Lung (tissue), 17 donors: ENCODE measurements at places on chromosomes 2 and 18.

DNA sequence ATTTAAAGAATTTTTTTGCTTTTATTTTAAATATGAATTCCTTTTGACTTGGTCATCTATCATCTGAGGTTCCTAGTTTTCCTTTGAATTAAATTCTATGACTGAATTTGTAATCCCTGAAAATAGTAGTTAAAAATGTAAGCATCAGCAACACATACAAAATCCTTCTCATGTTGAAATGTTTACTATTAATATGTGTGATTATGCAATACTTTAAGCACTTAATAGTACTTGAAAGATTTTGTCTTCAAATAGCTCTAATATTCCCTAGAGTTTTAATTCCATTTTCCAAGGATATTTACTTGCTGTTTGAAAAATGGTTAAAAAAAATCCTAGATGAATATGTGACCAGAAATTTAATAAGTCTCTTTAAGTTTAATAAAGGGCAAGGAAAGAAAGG lies 26.6 kb upstream of the SPATS2L start:
- no peaks in the 10 kb centered on the region for H3K27me3 ChIP-seq
- peak; percentile 51 for DNase-seq
- H3K4me1 ChIP-seq = no peaks in the 10 kb centered on the region
- H3K36me3 ChIP-seq = no peaks in the 10 kb centered on the region
- no peak overlapping the region for H3K27ac ChIP-seq
- no peak overlapping the region for H3K4me3 ChIP-seq

DNA sequence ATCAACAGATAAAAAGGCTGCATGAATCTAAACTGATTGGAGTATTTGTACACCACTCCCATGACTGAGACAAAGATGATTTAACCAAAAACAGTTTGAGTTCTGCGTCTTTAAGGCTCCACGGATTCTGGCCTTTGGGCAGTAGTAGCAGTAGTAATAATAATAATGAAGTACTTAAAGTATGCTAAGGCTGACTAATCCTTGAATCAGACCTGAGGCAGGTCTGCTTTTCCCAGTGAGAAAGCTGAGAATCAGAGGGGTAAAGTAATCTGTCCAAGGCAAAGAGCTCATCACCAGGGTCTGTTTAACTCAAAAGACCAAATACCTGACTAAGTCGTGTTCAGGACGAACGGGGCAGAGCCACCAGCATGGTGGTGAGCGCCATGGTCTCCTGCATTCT lies 61.4 kb downstream of the ID2 start:
- H3K36me3 ChIP-seq = peaks cover 31% of the 10 kb centered on the region
- no peaks in the 10 kb centered on the region for H3K4me1 ChIP-seq
- no peaks in the 10 kb centered on the region for H3K27me3 ChIP-seq
- H3K4me3 ChIP-seq = no peak overlapping the region
- DNase-seq = no peak

GRCh38 chr2:98441706-98442450 lies 2.8 kb upstream of the INPP4A start:
- peaks cover 11% of the 10 kb centered on the region for H3K4me1 ChIP-seq
- no peak overlapping the region for H3K27ac ChIP-seq
- no peak for DNase-seq
- H3K4me3 ChIP-seq = no peak overlapping the region
- no peaks in the 10 kb centered on the region for H3K36me3 ChIP-seq
- H3K27me3 ChIP-seq = no peaks in the 10 kb centered on the region

GRCh38 chr2:217622205-217623060 lies 380.4 kb downstream of the TNS1 start:
- H3K36me3 ChIP-seq = no peaks in the 10 kb centered on the region
- peak; percentile 97 for DNase-seq
- peaks cover 60% of the 10 kb centered on the region for H3K4me1 ChIP-seq
- H3K27me3 ChIP-seq = no peaks in the 10 kb centered on the region

- no peak overlapping the region for H3K27ac ChIP-seq
- H3K4me1 ChIP-seq = no peaks in the 10 kb centered on the region
- H3K4me3 ChIP-seq = no peak overlapping the region
- no peak for DNase-seq
- no peaks in the 10 kb centered on the region for H3K27me3 ChIP-seq
Measured at GRCh38 chr18:78939734-78940494, 39.7 kb upstream of the SALL3 start.

- no peaks in the 10 kb centered on the region for H3K27me3 ChIP-seq
- DNase-seq = peak; percentile 52
- H3K4me3 ChIP-seq = no peak overlapping the region
- H3K4me1 ChIP-seq = peaks cover 12% of the 10 kb centered on the region
Measured at GRCh38 chr18:58784601-58785137, 80.0 kb upstream of the ZNF532 start.

DNA sequence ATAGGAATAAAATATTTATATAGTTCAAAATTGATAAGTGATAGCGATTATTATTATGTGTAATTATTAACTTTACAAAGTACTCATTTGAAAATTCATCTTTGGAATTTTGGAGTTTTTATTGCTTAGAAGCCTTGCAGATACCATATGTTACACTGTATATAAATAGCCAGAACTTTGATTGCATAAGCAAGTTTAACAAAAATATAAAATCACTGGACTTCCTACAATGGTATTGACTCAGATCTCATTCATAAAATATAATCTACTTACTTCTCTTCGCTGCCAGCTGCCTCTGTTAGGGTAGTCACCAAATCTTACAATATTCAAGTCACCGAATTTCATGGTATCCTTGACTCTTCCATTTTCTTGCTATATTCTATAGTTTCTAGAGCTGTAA lies 22.5 kb downstream of the KLHL14 start:
- H3K27ac ChIP-seq = no peak overlapping the region
- H3K4me1 ChIP-seq = no peaks in the 10 kb centered on the region
- DNase-seq = no peak

DNA sequence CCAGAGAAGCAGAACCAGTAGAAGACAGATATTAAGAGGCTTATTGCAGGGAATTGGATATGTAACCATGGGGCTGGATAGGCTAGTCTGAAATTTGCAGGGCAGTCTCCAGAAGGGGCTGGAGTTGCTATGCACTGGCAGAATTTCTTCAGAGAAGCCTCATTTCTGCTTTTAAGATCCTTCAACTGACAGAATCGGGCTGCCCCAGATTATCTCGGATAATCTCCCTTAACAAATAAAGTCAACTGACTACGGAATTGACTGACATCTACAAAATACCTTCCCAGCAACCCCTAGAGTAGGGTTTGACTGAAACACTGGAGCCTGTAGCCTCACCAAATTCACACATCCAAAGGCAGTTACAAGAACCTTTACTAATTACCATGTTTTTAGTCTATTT lies 136.4 kb downstream of the SOCS6 start:
- peaks cover 2% of the 10 kb centered on the region for H3K27me3 ChIP-seq
- no peak overlapping the region for H3K27ac ChIP-seq
- no peaks in the 10 kb centered on the region for H3K36me3 ChIP-seq
- peaks cover 9% of the 10 kb centered on the region for H3K4me1 ChIP-seq
- H3K4me3 ChIP-seq = no peak overlapping the region
- no peak for DNase-seq

DNA sequence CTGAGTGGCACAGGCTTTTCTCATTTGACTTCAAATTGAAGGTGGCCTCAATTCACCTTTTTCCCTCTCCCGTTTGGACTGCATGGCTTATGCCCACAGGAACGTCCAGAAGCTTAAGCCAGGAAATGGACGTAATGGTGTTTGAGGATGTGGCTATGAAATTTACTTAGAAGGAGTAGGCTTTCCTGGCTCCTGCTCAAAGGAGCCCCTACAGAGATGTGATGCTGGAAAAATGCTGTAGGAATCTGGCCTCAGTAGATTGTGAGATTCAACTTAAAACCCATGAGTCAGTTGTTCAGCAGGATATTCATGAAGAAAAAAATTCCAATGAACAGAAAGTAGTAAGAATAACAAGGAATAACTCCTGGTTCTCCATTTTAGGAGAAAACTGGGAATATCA lies 129.0 kb downstream of the ICOS start:
- no peak for DNase-seq
- H3K4me1 ChIP-seq = no peaks in the 10 kb centered on the region
- H3K27me3 ChIP-seq = no peaks in the 10 kb centered on the region
- H3K4me3 ChIP-seq = no peak overlapping the region
- no peaks in the 10 kb centered on the region for H3K36me3 ChIP-seq

DNA sequence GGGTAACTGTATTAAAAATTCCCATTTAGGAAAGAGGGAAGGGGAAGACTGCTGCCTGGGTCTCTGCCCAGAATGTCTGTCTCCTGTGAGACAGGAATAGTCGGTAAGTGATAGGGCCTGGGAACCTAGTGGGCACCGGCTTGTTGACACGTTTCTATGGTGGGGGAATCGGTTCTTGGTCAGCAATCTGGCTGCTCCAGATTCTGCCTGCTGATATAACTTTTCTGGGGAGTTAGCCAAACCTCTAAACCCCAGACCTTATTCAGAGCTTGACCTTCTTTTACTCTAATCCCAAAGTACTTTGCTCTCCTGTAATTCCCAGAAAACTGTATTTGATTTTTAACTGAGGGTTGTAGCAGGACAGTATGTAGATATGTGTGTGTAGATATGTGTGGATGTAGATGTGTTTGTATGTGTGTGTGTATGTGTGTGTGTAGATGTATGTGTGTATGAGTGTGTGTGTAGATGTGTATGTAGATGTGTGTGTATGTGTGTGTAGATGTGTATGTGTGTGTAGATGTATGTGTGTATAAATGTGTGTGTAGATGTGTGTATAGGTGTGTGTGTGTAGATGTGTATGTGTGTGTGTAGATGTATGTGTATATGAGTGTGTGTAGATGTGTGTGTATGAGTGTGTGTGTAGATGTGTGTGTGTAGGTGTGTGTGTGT lies 61.8 kb upstream of the TXNDC2 start:
- H3K4me3 ChIP-seq = no peak overlapping the region
- DNase-seq = no peak
- H3K4me1 ChIP-seq = peaks cover 8% of the 10 kb centered on the region

- no peak for DNase-seq
- no peaks in the 10 kb centered on the region for H3K27me3 ChIP-seq
- H3K27ac ChIP-seq = no peak overlapping the region
- no peaks in the 10 kb centered on the region for H3K4me1 ChIP-seq
Measured at GRCh38 chr18:75854174-75854573, 426.7 kb upstream of the SMIM21 start.

- peak overlapping the region; percentile 37 for H3K27ac ChIP-seq
- H3K27me3 ChIP-seq = no peaks in the 10 kb centered on the region
- peak; percentile 84 for DNase-seq
- no peak overlapping the region for H3K4me3 ChIP-seq
- no peaks in the 10 kb centered on the region for H3K36me3 ChIP-seq
Measured at GRCh38 chr2:120239488-120240287, 13.0 kb upstream of the RALB start.

DNA sequence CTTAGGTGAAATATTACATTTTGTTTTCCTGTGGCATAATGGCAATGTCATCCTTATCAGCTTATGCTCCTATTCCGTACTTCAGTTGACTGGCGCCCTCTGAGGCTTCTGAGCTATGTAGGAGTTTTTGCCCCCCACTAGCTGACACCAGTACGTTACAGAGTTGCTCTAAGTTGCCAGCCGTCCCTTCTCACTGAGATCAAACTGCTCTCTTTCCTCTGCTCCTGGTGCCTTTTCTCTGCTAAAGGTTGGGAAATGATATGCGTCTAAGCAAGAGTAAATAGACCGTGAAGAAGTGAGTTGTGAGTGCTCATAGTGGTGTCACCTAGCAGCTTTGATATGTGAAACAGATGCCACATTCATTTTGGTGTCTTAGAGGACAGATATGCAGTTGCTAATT lies 99.2 kb downstream of the RAPGEF4 start:
- no peak overlapping the region for H3K4me3 ChIP-seq
- DNase-seq = no peak
- no peaks in the 10 kb centered on the region for H3K4me1 ChIP-seq
- no peaks in the 10 kb centered on the region for H3K36me3 ChIP-seq
- H3K27ac ChIP-seq = no peak overlapping the region

GRCh38 chr18:51541230-51541629 lies 343.7 kb upstream of the MEX3C start:
- no peaks in the 10 kb centered on the region for H3K36me3 ChIP-seq
- DNase-seq = no peak
- H3K27me3 ChIP-seq = no peaks in the 10 kb centered on the region
- no peak overlapping the region for H3K27ac ChIP-seq
- H3K4me3 ChIP-seq = no peak overlapping the region

DNA sequence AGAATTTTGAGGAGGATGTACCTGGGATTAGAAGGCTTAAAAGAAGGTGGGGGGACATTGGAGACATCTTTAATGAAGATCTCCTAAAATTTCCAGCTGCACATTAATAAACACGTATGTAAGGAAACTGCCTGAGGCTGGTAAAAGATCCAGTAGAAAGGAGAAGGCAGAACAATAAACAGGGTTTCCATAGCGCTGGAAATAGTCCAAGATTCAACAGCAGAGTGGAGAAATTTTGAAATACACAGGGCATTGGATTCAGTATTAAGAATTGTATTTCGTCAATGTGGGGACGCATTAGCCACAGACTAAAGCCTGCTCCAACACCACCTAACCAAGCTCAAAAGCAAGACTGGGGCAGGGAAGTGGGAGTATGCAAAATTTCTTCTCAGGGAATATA lies 606.9 kb upstream of the NRXN1 start:
- H3K4me3 ChIP-seq = no peak overlapping the region
- H3K27me3 ChIP-seq = no peaks in the 10 kb centered on the region
- no peaks in the 10 kb centered on the region for H3K4me1 ChIP-seq

DNA sequence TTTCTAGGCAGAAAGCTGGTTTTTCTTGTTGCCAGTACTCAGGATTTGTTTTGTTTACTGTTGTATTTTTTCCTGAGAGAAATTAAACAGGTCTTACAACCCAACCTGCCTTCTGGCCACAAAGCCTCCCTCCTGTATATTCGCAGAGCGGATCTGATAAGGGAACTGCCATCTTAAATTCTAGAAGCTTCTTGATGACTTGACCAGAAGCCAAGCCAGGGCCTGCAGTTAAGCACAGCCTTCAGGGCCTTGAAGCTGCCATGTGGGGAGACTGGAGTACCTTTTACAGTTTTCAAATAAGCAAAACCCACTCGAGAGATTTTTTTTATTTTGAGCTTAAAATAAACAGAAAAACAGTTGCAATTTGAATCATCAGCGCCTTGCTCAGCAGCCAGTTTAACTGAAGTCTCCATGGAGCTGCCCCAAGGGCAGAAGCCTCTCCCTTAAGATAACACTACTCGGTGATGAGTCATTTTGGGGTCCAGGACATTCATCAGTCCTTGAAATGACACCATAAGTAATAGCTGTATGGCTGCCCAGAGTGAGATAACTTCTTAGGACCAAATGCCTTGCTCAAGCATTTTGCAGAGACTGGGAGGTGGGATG lies 51.5 kb upstream of the PHLPP1 start:
- H3K27me3 ChIP-seq = no peaks in the 10 kb centered on the region
- H3K4me1 ChIP-seq = no peaks in the 10 kb centered on the region
- H3K4me3 ChIP-seq = no peak overlapping the region
- no peaks in the 10 kb centered on the region for H3K36me3 ChIP-seq
- no peak overlapping the region for H3K27ac ChIP-seq

GRCh38 chr2:207779523-207779922 lies 9.8 kb upstream of the FZD5 start:
- no peaks in the 10 kb centered on the region for H3K4me1 ChIP-seq
- H3K36me3 ChIP-seq = no peaks in the 10 kb centered on the region
- H3K4me3 ChIP-seq = no peak overlapping the region
- no peak for DNase-seq

GRCh38 chr18:11419338-11419737 lies 190.1 kb upstream of the SLC35G4 start:
- DNase-seq = no peak
- no peaks in the 10 kb centered on the region for H3K4me1 ChIP-seq
- no peaks in the 10 kb centered on the region for H3K27me3 ChIP-seq
- H3K36me3 ChIP-seq = no peaks in the 10 kb centered on the region
- H3K4me3 ChIP-seq = no peak overlapping the region
- H3K27ac ChIP-seq = no peak overlapping the region

GRCh38 chr18:65808759-65809158 lies 57.9 kb downstream of the CDH7 start:
- no peak overlapping the region for H3K4me3 ChIP-seq
- no peak overlapping the region for H3K27ac ChIP-seq
- H3K36me3 ChIP-seq = no peaks in the 10 kb centered on the region
- no peaks in the 10 kb centered on the region for H3K4me1 ChIP-seq
- no peaks in the 10 kb centered on the region for H3K27me3 ChIP-seq
- no peak for DNase-seq
